ENCODE measurements at places on chromosomes 13 and 19. TPM values are rescaled to one million over a fixed set of nuclear protein-coding genes. Genes with fewer than 3 reads are reported as not detected.

The OR7D2 gene
- total RNA-seq, result not detected

The MEF2B gene
- total RNA-seq, result 1.7 TPM

The MYH14 gene
- not detected for total RNA-seq

The VRK3 gene
- total RNA-seq, result 33.0 TPM

The PMIS2 gene
- total RNA-seq, result not detected

GRCh38 chr13:49625392-49626079 is 2.8 kb upstream of the ARL11 start:
- peaks cover 14% of the 10 kb centered on the region for H3K4me1 ChIP-seq
- H3K27me3 ChIP-seq, result no peaks in the 10 kb centered on the region
- no peak overlapping the region for H3K4me3 ChIP-seq
- no peaks in the 10 kb centered on the region for H3K36me3 ChIP-seq
- H3K27ac ChIP-seq, result no peak overlapping the region
- no peak for DNase-seq

GRCh38 chr13:97030705-97031452 is 36.6 kb upstream of the OXGR1 start:
- H3K36me3 ChIP-seq, result no peaks in the 10 kb centered on the region
- H3K4me1 ChIP-seq, result no peaks in the 10 kb centered on the region
- DNase-seq, result peak; percentile 52

GRCh38 chr19:56115490-56115889 is 5.6 kb downstream of the ZNF787 start:
- H3K27me3 ChIP-seq, result no peaks in the 10 kb centered on the region
- H3K4me1 ChIP-seq, result peaks cover 18% of the 10 kb centered on the region
- no peak overlapping the region for H3K27ac ChIP-seq
- no peak overlapping the region for H3K4me3 ChIP-seq
- no peaks in the 10 kb centered on the region for H3K36me3 ChIP-seq

GRCh38 chr13:37492075-37492474 is 106.5 kb downstream of the POSTN start:
- H3K27ac ChIP-seq, result peak overlapping the region; percentile 68
- no peak overlapping the region for H3K4me3 ChIP-seq
- DNase-seq, result peak; percentile 46

DNA sequence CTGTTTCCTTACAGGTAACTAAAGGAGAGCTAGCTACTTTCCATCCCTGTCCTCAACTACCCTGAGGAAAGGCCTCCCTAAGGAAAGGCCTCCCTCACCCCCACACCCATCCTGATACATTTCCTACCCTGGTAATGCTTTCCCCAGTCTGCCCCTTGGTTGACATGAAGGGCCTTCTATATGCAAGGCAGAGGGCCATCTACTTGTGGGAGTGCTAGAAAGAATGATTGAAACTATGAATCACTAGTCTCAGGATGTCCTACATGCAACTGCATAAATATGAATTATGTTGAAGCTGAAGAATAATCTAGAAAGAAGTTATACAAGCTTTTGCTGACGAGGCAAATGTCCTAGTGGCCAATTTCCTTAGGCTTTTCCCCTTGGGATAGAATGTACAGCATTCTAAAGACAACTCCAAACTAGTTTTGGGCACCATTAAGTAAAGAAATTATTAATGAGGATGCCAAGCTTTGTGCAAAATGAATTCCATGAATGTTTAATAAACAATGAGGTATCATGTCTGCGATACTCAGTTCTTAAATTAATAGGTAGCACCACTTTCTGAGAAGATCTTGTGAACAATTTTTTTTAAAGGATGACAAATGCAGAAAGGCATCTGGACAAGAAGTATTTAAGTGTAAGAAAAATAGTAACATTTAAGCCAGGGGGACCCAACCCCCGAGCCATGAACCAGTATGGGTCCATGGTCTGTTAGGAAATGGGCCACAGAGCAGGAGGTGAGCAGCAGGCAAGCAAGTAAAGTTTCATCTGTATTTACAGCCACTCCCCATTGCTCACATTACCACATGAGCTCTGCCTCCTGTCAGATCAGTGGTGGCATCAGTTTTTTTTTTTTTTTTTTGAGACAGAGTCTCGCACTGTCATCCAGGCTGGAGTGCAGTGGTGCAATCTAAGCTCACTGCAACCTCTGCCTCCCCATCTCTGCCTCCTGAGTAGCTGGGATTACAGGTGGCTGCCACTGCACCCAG is 223.0 kb downstream of the LHFPL6 start:
- no peaks in the 10 kb centered on the region for H3K36me3 ChIP-seq
- no peak overlapping the region for H3K27ac ChIP-seq
- no peaks in the 10 kb centered on the region for H3K27me3 ChIP-seq
- no peak overlapping the region for H3K4me3 ChIP-seq
- peaks cover 4% of the 10 kb centered on the region for H3K4me1 ChIP-seq
- peak; percentile 31 for DNase-seq

DNA sequence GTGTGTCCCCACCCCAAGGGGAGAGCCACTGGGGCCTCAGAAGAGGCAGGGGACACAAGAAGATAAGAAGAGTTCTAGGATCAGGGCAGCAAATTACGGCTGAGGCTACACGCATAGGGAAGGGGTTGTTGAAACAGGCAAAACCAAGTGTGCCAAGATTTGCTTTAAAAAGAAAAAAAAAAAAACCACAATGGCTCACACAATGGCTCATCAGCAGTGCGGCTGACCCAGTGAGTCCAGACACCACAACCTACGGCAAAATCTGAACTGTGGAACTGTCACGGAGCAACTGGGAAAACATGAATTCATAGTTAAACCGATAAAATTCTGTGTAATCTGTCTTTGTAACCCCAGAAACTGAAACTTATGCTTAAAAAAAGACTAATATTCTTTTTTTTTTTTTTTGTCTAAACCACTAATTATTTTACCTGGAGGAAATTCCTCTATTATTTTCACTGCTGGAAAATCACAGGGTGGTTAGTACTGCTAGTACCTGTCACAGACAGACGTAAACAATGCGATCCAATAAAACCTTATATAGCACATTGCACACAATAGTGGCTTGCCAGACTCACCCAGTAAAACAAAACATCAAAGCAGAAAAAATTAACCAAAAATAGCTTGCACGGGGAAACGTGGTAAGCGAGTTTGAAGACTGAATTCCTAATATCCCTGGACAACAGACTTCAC is 325.4 kb upstream of the TSHZ3 start:
- no peaks in the 10 kb centered on the region for H3K27me3 ChIP-seq
- H3K36me3 ChIP-seq, result no peaks in the 10 kb centered on the region
- H3K4me3 ChIP-seq, result peak overlapping the region; percentile 37

DNA sequence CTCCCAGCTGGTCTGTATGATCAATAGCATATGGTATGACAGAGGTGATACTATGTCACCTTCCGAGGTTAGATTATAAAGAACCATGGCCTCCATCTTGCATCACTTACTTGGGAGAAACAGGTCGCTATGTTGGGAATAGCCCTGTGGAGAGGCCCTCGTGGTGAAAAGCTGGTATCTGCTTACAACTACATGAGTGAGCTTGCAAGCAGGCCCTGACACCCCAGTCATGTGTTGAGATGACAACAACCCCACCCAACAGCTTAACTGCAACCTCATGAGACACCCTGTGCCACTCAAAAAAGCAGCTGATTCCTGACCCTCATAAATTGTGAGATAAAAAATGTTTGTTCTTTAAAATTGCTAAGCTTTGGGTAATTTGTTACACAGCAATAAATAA is 18.8 kb downstream of the MTRF1 start:
- no peaks in the 10 kb centered on the region for H3K36me3 ChIP-seq
- no peaks in the 10 kb centered on the region for H3K4me1 ChIP-seq
- no peak overlapping the region for H3K4me3 ChIP-seq
- no peaks in the 10 kb centered on the region for H3K27me3 ChIP-seq
- H3K27ac ChIP-seq, result no peak overlapping the region
- DNase-seq, result no peak

- no peak overlapping the region for H3K27ac ChIP-seq
- no peak overlapping the region for H3K4me3 ChIP-seq
- no peaks in the 10 kb centered on the region for H3K4me1 ChIP-seq
- DNase-seq, result no peak
- H3K27me3 ChIP-seq, result no peaks in the 10 kb centered on the region
Measured at GRCh38 chr19:42435316-42435715, 7.4 kb downstream of the CXCL17 start.

GRCh38 chr13:112204346-112205327 is 137.7 kb downstream of the SOX1 start:
- H3K27me3 ChIP-seq, result peaks cover 2% of the 10 kb centered on the region
- no peak overlapping the region for H3K27ac ChIP-seq
- H3K4me3 ChIP-seq, result no peak overlapping the region
- H3K4me1 ChIP-seq, result no peaks in the 10 kb centered on the region

DNA sequence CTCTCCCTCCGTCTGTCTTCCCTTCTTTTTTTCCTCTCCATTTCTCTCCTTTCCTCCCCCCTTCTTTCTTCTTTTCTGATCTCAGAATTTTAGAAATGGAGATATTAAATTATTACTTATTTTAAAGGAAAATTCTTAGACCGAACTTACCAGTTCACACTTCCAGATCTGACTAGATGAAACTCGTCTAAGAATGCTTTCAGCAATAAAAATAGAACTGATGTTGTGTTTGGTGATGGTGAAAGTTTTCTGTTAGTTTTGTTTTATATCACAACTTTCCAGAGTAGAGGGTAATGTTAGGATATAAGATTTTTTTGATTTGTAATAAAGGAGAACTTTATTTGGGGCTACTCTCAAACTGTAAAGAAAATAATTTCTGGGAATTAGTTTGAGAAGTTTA is 29.9 kb downstream of the UCHL3 start:
- no peaks in the 10 kb centered on the region for H3K4me1 ChIP-seq
- H3K27ac ChIP-seq, result no peak overlapping the region
- H3K27me3 ChIP-seq, result no peaks in the 10 kb centered on the region
- no peak overlapping the region for H3K4me3 ChIP-seq
- DNase-seq, result no peak
- peaks cover 12% of the 10 kb centered on the region for H3K36me3 ChIP-seq

GRCh38 chr19:39183104-39183503 is 13.7 kb upstream of the NCCRP1 start:
- no peaks in the 10 kb centered on the region for H3K27me3 ChIP-seq
- no peak overlapping the region for H3K4me3 ChIP-seq
- peaks cover 3% of the 10 kb centered on the region for H3K36me3 ChIP-seq
- no peak overlapping the region for H3K27ac ChIP-seq

- H3K4me1 ChIP-seq, result no peaks in the 10 kb centered on the region
- no peaks in the 10 kb centered on the region for H3K27me3 ChIP-seq
- no peak overlapping the region for H3K27ac ChIP-seq
- H3K36me3 ChIP-seq, result no peaks in the 10 kb centered on the region
- H3K4me3 ChIP-seq, result no peak overlapping the region
Measured at GRCh38 chr19:29442094-29442493, 83.7 kb upstream of the VSTM2B start.

- no peak for DNase-seq
- H3K27me3 ChIP-seq, result peaks cover 50% of the 10 kb centered on the region
- H3K27ac ChIP-seq, result no peak within 1 kb of the TSS
Measured at GRCh38 chr19:33225458-33225926, at the start of gene SLC7A10. Gene SLC7A10, minus strand, starts transcription at chr19:33225850. Its CDS starts 147 bp downstream, at chr19:33225703.

- peak; percentile 52 for DNase-seq
- peak overlapping the region; percentile 43 for H3K27ac ChIP-seq
- no peaks in the 10 kb centered on the region for H3K36me3 ChIP-seq
- H3K4me1 ChIP-seq, result peaks cover 30% of the 10 kb centered on the region
Measured at GRCh38 chr13:35891507-35892441, 239.4 kb downstream of the DCLK1 start.

DNA sequence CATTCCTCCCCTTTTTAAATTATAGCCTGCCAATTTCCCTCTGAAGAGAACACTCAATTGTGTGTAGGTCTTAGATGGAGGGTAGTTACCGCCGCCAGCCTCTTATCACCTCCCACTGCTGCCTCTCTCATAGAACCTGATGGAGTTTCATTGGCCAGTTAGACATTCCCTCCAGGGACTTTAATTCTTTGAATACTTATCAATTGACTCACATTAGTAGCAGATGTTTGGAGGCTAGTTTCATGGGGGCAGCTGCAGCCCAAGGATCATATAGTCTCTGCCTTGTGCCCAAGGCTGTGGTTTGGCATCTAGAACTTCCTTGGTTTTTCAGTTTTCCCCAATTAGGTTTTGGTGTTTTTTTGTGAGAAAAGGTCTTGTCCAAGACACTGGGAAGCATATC is 318.9 kb upstream of the HTR2A start:
- H3K4me1 ChIP-seq, result peaks cover 25% of the 10 kb centered on the region
- peak; percentile 94 for DNase-seq
- H3K36me3 ChIP-seq, result no peaks in the 10 kb centered on the region
- H3K27me3 ChIP-seq, result no peaks in the 10 kb centered on the region
- peak overlapping the region; percentile 82 for H3K27ac ChIP-seq
- H3K4me3 ChIP-seq, result peak overlapping the region; percentile 25

GRCh38 chr19:55362174-55362989 is 678 bp downstream of the GARIN5B start:
- H3K27ac ChIP-seq, result no peak overlapping the region
- no peak overlapping the region for H3K4me3 ChIP-seq
- H3K27me3 ChIP-seq, result no peaks in the 10 kb centered on the region
- H3K4me1 ChIP-seq, result no peaks in the 10 kb centered on the region
- no peak for DNase-seq

- H3K36me3 ChIP-seq, result no peaks in the 10 kb centered on the region
- no peaks in the 10 kb centered on the region for H3K27me3 ChIP-seq
- no peaks in the 10 kb centered on the region for H3K4me1 ChIP-seq
- H3K4me3 ChIP-seq, result no peak overlapping the region
- no peak overlapping the region for H3K27ac ChIP-seq
- DNase-seq, result no peak
Measured at GRCh38 chr19:14772467-14772866, 5.9 kb downstream of the ADGRE2 start.
